ENCODE measurements at places on chromosomes 7 and 10.

- no peak for DNase-seq
These were observed 65.3 kb downstream of the SGCE start for GRCh38 chr7:94590526-94591162.

- no peak for DNase-seq
These were observed 63.9 kb downstream of the TMEM209 start for GRCh38 chr7:130141161-130141883.

DNA sequence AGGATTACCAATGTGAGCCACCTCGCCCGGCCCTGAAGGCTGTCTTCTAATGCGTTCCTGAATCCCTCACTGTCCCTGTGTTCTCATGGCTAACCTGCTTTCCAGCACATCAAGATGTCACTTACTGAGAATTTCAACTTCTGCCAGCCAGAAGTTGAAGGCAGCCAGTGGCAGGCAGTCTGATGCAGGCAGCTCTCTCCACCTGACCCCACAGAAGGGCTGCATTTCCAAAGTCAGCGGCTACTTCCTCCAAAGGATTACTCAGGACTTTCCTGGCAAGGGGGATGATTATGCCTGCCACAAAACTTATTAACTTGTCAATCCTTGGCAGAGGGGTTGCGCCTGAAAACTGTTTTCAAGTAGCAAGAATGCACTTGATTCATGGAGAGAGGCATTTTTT is 1219.4 kb downstream of the TYW1 start:
- DNase-seq: no peak

GRCh38 chr7:45103958-45104843 is 7.3 kb downstream of the TBRG4 start:
- DNase-seq: no peak

- DNase-seq: no peak
These were observed 4.3 kb upstream of the ELFN1 start for GRCh38 chr7:1665549-1666316.

DNA sequence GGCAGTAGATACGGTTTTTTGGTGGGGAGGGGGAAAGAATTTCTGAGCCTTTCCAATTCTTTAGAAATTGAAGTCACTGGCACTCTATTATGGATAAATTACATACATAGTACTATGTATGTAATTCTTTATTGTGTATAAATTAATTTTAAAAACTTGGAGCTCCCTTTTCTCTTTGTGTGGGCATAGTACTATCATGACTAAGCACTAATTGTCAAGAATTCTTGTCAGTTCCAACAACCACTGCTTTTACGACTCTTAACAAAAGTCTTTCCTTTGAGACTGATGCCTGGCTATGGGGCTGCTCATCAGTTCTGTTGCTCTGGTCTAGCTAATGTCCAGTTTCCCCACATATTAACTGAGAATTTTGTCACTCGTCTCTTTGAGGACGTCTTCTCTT is 365.3 kb upstream of the RNF32 start:
- no peak for DNase-seq

DNA sequence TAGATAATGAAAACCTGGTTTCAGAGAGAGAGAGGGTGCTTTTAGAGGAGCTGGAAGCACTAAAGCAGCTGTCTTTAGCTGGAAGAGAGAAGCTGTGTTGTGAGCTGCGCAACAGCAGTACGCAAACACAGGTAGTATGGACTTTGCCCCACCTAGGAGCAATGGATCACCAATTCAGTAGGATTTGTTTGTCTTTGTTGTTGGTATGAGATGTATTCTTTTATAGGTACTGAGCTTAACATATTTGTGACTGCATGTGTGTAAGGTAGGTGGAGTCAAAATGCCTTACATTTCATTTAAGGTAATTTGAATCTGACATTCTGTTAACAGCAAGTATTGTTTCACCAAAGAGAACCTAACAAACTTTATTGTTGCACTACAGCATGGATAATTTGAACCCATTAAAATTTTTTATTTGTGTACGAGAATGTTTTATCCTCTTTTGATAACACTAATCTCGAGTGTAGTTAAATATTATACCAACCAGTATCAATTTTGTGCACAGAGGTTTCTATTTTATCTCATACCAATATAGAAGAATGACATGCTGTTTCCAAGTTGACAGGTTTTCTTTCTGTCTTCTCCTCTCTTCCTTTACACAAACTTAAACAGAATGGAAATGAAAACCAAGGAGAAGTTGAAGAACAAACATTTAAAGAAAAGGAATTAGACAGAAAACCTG is 92.1 kb downstream of the CYP51A1 start:
- no peak for DNase-seq

DNA sequence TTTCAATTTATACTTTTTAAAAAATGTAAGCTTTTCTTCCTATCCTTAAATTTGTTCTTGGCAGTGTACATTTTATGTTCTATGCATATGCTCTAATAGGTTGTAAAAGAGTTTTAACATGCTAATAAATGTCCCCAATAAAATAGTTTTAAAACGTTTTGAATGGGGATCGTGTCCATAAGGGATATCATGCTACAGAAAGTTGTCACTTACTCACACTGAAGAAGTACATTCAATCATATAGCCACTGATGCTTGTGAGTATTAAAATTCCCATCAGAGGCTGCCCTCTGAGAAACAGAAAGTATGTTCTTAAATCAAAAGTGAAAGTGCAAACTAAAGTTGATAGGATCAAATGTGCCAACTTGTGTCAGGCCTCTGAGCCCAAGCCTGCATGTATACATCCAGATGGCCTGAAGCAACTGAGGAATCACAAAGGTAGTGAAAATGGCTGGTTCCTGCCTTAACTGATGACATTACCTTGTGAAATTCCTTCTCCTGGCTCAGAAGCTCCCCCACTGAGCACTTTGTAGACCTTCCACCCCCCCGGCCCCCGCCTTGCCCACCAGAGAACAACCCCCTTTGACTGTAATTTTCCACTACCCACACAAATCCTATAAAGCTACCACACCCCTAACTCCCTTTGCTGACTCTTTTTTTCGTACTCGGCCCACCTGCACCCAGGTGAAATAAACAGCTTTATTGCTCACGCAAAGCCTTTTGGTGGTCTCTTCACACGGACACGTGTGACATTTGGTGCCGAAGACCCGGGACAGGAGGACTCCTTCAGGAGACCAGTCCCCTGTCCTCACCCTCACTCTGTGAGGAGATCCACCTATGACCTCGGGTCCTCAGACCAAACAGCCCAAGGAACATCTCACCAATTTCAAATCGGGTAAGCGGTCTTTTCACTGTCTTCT is 877 bp upstream of the NOD1 start:
- no peak for DNase-seq

DNA sequence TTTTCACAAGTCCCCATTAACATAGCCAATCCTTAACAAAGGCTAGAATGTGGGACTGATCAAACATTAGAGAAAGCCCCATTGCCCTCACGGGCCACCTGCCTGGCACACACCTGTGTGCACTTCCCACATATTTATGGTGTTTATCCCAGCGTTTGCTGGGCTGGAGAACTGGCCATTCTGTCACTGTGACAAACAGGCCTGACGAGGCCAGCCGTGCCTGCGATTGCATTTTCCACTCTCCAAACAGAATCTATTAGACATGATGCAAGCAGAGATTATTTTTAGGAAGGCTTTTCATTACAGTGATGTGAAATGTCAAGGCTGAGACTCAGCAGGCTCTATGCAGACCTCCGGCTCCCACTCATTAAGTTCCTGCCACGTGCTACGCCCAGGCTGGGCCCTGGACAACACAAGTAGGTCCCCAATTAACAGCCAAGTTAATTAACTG is 20.4 kb downstream of the PTPRN2 start:
- DNase-seq: no peak

DNA sequence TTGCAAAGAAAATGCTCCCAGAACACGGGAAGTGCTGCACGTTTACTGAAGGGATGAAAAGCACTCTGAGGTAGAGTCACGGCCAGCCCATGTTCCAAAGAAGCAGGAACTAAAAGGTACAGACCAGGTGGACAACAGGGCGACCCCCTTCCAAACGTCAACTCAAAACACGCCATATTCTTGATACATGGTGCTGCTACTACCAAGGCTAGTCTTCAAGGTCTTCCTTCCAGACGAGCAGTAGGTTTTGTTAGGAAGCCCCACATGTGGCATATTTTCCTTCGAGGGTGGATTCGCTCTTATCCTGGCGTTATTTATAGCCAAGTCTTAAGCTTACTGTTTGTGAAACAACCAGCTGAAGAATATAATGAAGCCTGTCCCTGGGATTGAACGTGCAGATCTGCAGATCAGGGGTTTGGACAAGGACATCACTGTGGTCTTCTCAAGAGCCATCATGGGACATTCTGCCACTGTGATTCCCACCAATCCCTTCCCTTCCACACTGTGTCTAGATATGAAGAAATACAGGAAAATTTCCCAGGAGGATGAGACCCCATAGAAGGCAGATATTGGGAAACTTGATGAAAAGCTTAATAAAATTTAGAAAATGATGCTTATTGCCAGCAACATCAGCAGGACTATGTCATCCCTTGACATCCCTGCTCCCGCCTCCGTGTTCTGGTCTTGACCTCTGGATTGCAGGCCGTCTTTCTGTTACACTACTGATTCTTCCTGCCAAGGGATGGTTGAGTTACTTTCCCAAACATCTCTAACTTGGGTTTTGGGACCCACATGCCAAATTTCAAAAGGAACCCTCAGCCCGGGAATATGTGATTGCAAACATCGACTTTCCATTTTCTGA is 734.4 kb downstream of the PARD3 start:
- DNase-seq: no peak

DNA sequence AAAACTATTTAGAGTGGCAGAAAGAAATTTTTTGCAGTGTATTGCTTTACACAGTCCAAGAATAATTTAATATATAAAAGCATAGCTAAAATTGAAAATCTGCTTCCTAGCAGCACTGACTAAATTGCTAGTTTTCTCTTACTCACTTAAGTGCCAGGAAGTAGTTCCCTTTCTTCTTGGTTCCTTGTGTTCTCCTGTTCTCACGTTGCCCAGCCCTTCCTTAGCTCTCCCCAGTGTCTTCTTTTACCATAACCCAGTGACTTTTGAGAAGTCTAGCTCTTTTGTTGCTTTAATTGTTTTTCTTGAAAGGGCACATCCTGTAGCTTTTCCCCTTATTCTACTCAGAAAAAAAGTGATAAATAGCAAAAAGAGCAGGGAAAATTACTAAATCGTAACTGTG is 215.5 kb downstream of the THSD7A start:
- DNase-seq: no peak

DNA sequence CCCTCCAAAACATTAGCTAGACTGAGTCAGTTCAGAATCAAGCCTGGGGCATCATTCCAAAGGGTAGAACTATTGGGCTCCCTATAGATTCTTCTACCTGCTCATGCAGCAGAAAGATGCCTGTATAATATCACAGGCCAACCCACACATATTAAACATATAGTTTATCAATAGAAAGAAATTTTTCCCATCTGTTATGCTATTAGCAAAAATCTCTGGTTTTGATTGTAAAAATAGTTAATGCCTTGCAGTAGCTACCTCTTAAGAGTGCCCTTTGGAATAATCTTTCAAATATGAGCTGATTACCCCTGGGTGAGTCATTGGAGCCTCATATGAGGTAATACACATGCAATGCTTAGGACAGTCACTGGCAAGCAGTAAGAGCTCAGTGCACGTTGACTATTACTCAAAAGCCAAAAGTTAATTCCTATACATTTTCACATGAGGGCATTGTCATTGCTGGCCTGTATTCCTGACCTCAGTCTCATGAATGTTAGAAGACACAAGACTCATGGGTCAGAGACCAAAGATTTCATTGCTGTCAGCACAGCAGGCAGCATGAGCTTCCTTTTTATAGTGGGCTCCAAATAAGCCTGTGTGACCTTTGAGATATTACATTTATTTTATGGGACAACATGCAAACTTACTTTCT is 180.0 kb downstream of the FGFR2 start:
- DNase-seq: no peak

DNA sequence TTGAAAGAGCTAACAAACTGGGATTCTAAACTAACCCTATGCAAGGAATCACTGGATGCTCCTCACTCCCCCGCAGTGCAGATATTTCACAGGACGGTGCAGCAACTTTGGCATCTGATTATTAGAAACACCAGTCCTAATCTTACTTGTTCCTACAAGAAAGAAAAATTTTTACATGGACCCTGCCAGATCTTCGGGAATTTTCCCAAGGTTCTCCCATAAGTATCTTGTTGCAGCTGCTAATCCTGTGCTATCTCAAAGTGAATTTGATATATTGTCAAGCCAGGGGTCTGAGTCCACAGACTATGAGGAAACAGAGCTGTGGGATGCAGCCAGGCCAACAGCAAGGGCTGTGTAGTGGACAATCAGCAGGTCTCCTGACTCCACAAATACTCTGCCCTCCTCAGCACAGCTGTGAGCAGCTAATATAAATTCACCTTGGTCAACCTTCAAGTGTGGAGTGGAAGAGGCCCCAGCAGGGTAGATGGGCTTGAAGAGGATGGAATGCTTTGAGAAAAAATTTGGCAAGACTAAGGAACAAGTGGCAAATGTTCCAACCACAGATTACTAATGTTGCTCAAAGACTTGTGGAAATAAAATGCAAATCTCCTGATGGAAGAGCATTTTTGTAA is 25.6 kb downstream of the VSTM4 start:
- no peak for DNase-seq

DNA sequence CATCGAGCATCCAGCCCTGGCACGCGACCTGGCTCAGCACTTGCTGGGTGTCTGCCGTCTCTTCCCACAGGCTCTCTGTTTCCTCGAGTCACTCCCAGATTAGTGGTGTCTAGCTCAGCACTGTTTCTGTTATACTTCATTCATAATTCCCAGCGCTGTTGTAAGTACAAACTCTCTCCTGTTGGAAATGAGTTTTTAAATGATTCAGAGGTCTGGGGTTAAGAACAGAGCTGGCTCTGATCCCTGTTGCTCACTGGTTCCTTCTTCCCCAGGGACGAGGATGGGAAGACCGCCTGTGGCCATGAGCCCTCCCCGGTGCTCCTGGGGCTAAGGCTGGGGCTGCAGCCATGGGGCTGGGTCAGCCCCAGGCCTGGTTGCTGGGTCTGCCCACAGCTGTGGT is 17.3 kb upstream of the C10orf95 start:
- no peak for DNase-seq

- no peak for DNase-seq
These were observed 25.6 kb downstream of the PAPOLB start for GRCh38 chr7:4836206-4836661.

GRCh38 chr7:115968171-115968570 is 62.4 kb downstream of the TFEC start:
- no peak for DNase-seq

DNA sequence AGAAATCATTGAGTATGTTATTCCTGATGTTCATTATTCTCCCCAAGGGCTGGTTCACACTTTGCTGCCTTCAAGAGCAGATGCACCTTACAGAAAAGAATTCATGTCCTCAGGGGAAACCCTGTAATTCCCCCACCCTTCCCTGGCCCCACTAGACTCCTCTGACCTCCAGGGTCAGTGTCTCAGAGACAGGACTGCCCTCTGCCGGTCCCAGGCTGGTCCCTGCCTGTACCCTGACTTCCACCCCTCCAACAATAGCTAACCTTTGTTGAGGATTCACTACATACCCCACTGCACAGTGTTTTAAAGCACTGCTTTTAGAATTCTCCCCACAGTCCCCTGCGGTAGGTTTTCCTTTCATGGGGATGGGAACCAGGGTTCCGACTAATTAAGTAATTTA is 4.4 kb upstream of the SEPHS1 start:
- no peak for DNase-seq

- no peak for DNase-seq
These were observed 5.7 kb downstream of the BLVRA start for GRCh38 chr7:43764039-43764761.
